CD4-positive, alpha-beta memory T cell (primary cell): ENCODE measurements at places on chromosomes 6 and 20. TPM values are rescaled to one million over a fixed set of nuclear protein-coding genes. Genes with fewer than 3 reads are reported as not detected.

HLA-DQA2 gene
- total RNA-seq: not detected

ATP5F1E gene
- 84.5 TPM for total RNA-seq

PI3 gene
- not detected for total RNA-seq

GRCh38 chr6:3252861-3253596 is 5.7 kb upstream of the PSMG4 start:
- no peak for DNase-seq

DNA sequence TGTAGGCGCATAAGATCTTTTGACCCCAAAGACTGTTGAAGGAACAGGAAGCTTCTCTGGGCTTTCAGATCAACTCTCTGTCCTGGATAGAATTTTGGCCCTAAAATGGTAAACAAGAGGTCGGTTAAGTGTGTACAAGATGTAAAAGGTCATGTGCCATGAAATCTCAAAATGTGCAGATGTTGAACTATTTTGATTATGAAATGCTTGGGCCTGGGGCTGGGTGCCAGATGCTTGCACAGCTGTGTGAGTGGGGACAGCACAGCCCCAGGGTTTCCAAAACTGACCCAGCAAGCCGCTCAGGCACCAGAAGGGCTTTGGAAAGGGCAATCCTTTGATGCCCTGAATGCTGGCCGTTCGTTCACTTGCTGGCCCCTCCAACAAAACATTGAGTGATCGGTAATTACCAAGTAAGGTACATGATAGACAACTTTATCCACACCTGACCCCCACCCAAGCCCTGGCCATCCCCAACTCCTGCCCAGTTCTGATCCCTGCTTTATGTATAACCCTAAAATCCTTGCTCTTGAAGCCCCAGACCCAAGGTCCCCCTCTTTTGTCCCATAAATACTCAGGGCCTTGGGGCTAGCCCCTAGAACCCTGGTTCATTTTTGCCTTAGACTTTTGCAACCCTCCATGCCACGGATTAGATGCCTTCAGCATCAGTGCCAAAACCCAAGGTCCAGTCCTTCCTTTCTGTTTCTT is 1.9 kb downstream of the TMEM239 start:
- DNase-seq: no peak

- no peak for DNase-seq
These were observed 29.7 kb upstream of the PRL start for GRCh38 chr6:22326500-22326899.

SYNDIG1 gene
- total RNA-seq: not detected

SMLR1 gene
- not detected for total RNA-seq

GRCh38 chr6:28250747-28251146 is 1.3 kb downstream of the ZKSCAN4 start:
- DNase-seq: no peak

DNA sequence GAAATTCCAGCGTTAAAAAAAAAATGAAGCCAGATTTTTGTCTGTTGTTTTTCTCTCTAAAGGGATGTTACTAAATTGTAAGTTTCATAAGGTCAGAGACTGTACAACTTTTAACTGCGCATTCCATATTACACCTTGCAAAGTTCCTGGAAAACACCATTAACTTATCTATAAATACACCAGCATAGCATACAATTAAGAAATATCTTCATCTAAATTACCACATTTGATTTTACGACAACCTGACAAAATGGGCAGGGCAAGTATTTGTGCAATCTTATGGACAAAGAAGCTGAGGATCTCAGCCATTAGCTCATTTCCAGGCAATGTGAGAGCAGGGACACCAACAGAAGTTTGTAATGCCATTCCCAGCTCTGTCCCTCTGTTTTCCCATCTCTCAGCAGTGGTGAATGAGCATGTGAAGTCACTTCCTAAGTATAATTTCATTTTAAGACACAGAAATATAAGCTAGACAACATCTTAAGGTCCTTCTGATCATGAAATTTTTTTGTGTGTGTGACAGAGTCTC is 12.9 kb upstream of the GCM1 start:
- no peak for DNase-seq

DNA sequence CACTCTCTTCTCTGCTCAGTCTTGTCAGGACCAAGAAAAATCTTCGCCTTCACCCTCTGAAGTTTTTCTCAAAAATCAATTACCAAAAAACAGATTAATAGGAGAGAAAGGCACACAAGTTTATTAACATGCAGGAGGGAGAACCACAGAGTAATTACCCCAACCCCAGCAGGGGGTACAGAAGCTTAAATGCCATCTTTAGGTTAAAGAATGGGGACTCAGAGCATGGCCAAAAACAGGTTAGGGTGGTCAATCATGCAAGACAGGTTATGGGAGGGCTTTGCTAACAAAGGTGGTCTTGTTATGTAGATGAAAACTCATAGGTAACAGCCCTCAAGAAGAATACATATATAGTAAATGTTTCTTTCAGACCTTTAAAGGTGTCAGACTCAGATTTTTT is 100.5 kb upstream of the BTN3A2 start:
- no peak for DNase-seq
